ENCODE measurements at places on chromosomes 4 and X. TPM values are rescaled to one million over a fixed set of nuclear protein-coding genes. Genes with fewer than 3 reads are reported as not detected.

DNA sequence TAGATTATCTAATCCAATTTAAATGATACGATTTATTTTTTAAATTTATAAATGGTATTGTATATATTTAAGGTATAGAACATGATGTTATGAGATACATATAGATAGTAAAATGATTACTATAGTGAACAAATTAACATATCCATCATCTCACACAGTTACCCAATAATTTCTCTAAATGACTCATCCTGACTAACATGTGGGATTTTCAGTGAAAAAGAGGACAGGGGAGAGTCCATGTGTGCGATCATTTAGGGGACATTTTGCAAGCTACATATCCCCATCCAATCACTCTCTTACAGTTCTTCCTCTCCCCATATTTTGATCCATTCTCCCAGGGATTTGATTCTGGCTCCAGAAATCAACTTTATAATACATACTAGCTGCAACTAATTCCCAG lies 88.2 kb downstream of the ABCB7 start:
- no peak for DNase-seq
- H3K4me1 ChIP-seq: no peaks in the 10 kb centered on the region
- peaks cover 10% of the 10 kb centered on the region for H3K36me3 ChIP-seq
- H3K4me3 ChIP-seq: no peak overlapping the region

- no peak overlapping the region for H3K27ac ChIP-seq
- no peak overlapping the region for H3K4me3 ChIP-seq
- no peaks in the 10 kb centered on the region for H3K27me3 ChIP-seq
- DNase-seq: no peak
Observed at GRCh38 chr4:3440011-3440410, 1.8 kb upstream of the HGFAC start.

DNA sequence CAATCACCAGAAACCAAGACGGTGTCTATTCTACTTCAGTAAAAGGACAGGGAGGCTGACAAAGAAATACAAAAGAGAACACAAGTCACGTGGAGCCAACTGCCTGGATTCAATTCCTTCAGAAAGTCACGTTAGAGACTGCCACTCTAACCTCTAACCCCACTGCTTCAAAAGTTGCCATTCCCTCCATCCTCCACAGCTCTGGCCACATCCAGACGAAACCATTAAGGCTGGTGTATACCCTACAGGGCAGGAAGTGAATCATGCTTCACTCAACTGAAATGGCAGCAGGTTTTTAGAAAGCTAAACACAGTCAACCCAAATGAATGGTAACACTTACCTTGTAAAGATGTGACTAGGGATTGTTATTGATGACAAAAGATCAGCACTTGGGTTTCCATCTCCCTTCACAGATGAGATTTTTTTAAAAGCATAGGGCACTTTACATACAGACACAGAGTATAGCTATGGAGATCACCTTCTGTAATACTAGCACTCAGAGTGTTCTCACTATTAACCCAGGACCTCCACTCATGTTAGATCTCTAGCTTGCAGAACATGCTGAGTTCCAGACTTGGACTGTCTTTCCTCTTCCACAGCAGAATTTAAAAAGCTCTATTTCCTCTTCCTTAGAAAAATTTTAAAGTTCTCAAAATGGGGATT lies 37.4 kb downstream of the MAML3 start:
- H3K36me3 ChIP-seq: no peaks in the 10 kb centered on the region
- no peaks in the 10 kb centered on the region for H3K4me1 ChIP-seq
- no peak overlapping the region for H3K4me3 ChIP-seq

- H3K4me3 ChIP-seq: no peak overlapping the region
- H3K4me1 ChIP-seq: peaks cover 3% of the 10 kb centered on the region
- H3K27ac ChIP-seq: no peak overlapping the region
- no peaks in the 10 kb centered on the region for H3K27me3 ChIP-seq
- H3K36me3 ChIP-seq: no peaks in the 10 kb centered on the region
- no peak for DNase-seq
Observed at GRCh38 chr4:69753686-69754085, 6.7 kb downstream of the SULT1B1 start.

- peak overlapping the region; percentile 56 for H3K27ac ChIP-seq
- peaks cover 10% of the 10 kb centered on the region for H3K36me3 ChIP-seq
- H3K4me3 ChIP-seq: peak overlapping the region; percentile 19
- DNase-seq: peak; percentile 37
Observed at GRCh38 chrX:136691028-136691809, 43.3 kb downstream of the CD40LG start.

The REELD1 gene
- polyA plus RNA-seq: not detected

All from CD4-positive, CD25-positive, alpha-beta regulatory T cell (primary cell).